Adrenal gland (tissue), 19 donors: ENCODE measurements at places on chromosomes 5 and 9.

DNA sequence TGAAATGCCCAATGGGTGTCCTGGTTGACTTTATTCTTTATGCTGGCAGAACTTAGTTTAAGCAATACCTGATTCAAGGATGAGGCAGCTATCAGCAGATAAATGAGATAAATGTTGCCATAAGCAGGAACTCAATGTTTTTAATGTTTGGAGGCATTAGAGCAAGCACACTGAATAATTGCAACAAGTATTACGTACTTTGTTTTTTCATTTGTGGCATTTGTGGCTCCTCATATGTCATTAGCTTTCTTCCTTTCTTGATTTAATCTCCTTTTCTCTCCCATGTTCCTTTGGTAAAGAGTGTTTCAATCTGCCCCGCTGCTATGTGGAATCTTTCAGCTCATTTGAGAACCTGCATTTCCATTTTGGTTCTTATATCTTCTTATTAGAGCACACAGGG is 6.4 kb upstream of the NR3C1 start:
- no peak for DNase-seq

DNA sequence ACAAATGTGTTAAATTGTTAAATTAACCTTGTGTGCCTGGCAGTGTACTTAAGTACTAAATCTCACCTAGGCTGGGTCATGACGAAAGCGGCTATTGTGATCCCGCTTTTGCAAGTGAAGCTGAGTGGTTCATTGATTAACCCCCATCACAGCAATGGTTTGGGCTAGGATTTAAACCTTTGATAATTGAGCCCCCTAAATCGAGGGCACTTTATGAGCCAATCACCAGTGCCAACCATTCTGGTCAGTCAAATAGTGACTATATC is 22.8 kb downstream of the HNRNPK start:
- DNase-seq, result no peak

DNA sequence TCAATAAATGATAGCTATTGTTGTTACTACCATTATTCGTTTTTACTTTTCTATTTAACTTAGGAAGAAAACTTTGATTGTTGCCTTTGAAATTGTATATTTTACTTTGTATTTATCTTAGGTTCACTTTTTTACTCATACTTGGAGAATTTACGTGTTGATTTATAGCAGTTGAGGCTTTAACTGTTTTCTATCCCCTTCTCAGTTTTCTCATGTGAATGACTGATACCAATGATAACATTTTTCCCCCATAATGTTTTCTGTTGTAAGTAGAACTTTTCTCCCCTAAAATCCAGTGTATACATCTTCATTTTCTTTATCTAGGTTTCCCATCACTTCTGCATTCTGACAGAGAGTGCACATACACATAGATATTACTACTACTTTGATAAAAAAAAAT is 54.4 kb downstream of the FSD1L start:
- DNase-seq, result no peak

DNA sequence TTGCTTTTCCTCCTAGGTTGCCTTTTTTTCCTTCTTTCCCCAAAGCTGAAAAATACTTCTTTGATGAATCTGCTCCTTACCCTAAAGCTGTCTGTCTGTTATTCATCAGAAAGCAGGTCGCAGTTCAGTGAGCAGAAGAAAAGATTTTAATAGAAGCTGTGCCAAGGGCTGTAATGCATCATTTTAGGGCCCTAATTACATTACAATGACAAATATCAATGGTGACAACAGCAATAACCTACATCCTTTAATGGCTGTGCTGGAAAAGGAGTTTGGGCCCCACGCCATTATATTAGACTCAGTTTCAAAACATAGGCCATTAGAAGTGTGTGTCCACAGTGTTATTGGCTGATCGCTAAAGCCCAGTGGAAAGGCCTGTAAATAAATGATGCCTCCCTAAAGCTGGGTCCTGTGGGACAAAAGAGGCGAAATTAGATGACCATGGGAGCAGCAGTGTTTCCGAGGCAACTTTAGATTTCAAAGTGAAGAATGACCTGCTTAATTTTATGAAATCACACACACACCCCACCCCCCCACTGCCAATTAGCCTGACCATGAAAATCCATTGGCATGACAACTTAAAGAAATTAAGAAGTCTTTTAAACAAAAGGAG is 38.4 kb downstream of the TLE4 start:
- DNase-seq, result no peak

GRCh38 chr9:109430231-109430630 is 67.9 kb downstream of the PTPN3 start:
- no peak for DNase-seq

DNA sequence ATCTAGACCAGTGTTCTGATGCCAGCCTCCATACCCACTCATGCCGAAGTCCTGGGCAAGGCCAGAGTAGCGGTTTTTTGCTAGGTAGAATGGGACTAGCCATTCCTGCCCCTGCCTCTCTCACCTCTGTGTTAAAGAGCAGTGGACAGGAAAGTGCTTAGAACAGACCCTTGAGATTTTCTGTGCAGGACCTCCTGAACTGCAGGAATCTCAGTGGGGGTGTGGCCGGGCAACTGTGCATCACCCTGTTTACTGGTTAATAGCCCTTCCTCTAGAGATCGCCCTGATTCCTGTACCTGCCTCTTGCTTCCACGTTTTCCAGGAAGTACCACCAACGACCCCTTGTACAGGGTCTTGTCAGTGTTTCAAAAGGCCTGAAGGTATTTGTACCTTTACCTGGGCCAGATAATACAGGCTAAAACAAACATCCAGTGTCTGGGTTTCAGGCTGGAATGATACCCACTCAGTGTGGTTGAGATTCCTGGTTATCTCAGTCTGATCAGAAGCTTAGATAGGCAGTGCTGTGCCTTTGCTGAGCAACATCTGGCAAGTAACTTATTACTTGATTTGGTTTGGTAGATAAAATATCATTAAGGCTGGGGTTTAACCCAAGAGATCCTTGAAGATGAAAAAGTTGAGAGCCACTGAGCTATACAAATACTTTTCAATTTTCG is 65.9 kb downstream of the RGS3 start:
- no peak for DNase-seq

DNA sequence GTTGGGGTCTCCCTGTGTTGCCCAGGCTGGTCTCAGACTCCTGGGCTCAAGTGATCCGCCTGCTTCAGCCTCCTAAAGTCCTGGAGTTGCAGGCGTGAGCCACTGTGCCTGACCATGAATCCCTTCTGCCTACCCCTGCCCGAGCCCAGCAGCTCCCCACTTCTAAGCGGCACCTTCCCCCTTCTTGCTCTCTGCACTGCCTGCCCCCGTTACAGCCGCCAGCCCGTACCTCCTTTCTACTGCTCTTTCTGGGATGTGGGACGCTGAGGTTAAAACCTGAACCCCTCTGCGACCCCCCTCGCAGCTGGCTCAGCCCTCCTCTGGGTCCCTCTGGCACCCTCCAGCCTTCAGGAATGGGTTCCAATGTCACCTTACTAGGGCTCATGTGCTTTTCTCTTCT is 249.6 kb downstream of the PBX3 start:
- DNase-seq, result no peak

DNA sequence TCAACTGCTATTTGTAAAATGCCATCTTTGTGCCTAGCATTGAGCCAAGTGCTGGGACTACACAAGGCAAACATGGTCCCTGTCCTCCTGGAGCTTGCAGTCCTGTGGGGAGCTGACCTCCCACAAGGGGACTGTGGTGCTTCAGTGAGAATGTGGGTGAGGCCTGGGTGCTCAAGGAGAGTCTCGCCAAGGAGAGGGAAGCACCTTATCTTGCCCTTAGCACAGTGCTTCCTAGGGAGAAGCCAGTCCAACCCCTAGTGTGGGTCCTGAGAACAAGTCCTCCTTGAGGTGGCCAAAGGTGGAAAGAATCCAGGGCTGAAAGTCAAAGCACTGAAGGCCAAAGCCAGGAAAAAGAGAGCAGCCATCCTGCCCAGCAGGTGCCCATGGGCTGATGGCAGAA is 31.1 kb upstream of the MVB12B start:
- no peak for DNase-seq

DNA sequence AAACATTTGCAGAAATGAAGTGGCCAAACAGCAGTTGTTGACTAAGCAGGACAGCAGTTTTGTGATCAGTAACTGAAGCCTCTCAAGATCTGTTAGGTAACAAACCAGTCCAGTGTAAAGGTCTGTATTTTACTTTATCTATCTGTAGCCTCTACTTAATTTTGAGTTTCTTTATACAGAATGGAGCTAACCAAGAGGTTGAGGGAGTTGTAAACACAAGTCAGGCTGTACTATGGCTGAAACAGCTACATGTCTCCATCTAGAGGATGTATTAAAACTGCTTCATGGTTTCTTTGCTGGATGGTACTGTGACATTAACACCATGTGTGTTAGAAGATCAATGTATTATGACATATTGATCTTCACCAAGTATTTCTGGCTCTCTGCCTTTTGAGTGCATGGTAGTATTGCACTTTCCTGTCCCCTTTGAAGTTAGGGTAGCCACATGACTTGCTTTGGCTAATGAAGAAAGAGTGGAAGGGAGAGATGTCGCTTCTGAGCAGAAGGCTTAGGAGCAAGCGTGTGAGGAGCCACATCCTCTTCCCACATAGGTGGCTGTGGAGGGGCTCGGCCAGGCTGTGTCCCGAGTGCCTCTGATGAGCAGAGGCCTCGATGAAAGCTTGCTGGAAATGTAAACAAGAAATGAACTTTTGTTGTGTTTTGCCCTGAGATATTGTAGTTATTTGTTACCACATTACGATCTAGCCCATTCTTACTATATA is 105.6 kb upstream of the PCA3 start:
- no peak for DNase-seq

GRCh38 chr5:163609910-163610309 is 104.5 kb downstream of the MAT2B start:
- DNase-seq, result no peak

GRCh38 chr5:169440107-169440705 is 139.3 kb upstream of the SLIT3 start:
- DNase-seq, result no peak

DNA sequence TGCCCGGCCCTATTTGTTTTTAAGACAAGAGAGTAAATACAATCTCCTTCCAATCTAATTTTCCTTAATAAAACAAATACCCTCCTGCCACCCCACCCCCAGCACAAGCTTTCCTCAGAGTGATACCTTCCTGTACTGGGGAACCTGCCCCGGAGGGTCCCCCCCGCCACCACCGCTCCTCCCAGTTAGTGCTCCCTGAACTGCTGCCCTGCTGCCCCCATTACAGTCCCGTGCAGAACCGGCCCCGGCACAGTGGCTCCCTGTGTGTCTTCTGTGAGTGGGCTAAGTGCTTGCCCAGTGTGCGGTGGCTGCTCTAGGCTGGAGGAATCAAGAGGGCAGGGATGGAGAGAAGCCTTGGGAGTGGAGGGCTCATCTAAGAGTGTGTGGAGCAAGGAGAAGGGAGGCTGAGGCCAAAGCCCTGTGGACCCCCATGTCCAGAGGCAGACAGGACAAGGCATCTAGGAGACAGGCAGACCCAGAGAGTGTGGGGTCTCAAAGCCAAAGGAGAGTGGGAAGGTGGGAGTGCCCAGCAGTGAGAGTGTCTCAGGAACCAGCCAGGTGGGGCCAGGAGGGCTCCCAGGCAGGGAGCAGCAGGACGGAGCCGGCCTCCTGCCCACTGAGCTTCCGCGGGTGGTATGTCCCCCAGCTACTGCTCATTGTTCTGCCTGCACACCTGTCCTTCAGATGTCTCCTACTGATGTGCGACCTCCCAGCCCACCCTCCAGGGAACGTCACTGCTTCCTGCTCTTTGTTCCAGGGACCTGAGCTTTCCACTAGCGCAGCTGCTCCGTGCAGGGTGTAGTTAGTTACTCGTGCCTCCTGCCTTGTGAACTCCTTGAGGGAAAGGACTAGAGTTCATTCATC is 129.0 kb downstream of the DAB2IP start:
- no peak for DNase-seq

DNA sequence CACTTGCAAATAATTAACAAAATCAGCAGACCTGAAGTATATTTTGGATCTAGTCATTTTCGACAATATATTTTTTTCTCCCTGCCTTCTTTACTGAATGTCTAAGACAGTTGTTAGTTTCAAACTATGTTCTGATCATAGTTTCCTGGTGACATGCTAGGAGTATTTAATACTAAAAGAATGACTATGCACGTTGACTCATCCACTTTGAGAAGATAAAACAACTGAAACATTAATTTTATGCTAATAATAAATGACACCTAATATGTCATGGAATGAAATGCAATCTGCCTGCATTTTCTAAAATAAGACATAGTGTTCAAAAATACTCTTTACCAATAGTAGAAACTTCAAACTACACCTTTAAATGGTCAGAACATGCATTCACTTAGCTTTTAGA is 2123.7 kb upstream of the C9orf72 start:
- no peak for DNase-seq

DNA sequence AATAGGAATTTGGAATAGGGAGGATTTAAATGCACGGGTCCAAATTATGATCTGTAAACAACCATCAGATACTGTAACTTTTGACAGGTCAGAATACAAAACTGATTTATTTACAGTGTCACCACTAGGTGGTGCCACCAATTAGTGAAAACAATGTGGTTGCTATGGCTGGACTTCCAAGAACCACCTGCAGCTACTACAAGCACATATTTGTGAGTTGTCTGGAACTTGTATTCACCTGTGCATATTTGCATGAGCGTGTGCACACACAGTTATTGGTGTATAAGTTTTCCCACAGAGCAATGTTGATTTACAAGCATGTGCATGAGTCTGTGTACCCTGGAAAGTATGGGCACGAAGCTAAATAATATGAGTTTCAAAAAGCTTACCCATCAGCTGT is 3.0 kb upstream of the HRCT1 start:
- DNase-seq, result peak; percentile 55

GRCh38 chr5:133701871-133702270 is 89.5 kb upstream of the FSTL4 start:
- no peak for DNase-seq

- no peak for DNase-seq
Measured at GRCh38 chr5:73381590-73382400, 66.8 kb downstream of the FOXD1 start.

DNA sequence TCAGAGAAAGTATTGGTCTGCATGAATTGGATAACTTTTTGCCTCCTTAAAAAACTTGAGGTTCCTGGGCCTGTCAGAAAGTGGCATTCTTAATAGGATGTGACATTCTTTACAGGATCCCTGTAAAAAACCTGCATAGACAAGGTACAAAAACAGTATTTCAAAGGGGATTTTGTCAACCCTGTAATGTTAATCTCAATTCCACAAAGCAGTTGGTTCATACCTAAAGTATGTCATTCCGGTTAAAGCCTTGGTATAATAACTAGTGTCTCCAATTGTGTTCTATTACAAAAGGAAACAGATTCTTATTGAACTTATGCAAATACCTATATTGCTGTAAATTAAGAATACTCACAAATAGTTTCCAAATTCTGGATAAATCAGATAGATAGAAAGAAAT is 169.7 kb downstream of the CDH10 start:
- DNase-seq, result no peak

- no peak for DNase-seq
Measured at GRCh38 chr5:79295029-79295428, 59.1 kb downstream of the JMY start.

DNA sequence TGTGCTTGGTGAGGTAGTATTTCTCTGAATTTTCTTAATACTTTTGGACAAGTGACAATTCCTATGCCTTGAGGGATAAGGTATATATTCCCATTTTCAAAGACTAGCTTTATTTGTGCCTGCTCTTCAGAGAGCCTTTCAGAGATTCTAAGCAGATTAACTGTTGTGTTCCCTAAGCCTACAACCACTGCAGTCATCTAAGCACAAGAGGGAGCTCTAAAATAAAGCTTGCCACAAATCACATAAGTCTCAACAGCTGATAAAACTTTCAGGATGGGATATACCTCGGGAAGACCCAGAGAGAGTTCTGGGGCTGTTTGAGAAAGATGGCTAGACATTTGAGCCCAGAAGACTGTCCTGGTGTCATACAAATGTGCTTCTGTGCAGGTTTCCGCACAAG is 157.3 kb downstream of the CYLC2 start:
- DNase-seq, result no peak
